ENCODE measurements at places on chromosomes 5 and 9.

DNA sequence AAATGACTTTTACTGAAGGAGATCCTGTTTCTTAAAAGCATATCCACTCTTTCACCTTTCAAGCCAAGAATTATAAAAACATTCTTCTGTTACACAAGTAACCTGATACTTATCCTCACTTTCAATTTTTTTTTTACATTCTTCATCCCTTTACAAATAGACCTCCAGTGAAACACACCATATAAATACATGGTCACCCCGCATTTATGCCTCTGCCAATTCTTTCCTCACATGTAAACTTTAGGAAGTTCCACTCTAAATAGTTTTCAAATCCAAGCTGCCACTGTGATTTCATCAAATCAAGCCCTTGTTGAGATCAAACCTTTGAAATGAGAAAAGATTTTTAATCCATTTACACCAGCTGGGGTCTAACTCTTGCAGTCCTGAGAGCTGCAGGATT lies 40.0 kb downstream of the GAS1 start:
- no peak for DNase-seq

- DNase-seq = peak; percentile 64
Measured at GRCh38 chr5:124932791-124933600, 186.6 kb upstream of the ZNF608 start.

DNA sequence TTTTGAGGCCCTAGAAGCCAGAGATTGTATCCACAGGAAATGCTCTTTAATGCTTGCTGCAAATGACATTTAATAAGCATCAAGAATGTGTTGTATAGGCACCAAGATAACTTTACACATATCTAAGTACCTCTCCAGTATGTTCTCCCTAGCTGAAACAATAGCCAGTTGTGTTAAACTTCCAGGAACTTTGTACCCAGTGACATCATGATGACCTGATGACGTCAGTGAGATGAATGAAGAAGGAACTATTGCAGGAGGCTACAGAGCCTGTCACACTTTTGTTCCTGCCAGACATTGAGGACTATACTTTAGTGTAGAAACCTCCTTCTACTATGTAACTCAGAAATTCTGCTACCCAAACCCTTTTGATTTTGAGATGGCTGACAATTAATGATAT lies 129.8 kb downstream of the CD180 start:
- DNase-seq = no peak

DNA sequence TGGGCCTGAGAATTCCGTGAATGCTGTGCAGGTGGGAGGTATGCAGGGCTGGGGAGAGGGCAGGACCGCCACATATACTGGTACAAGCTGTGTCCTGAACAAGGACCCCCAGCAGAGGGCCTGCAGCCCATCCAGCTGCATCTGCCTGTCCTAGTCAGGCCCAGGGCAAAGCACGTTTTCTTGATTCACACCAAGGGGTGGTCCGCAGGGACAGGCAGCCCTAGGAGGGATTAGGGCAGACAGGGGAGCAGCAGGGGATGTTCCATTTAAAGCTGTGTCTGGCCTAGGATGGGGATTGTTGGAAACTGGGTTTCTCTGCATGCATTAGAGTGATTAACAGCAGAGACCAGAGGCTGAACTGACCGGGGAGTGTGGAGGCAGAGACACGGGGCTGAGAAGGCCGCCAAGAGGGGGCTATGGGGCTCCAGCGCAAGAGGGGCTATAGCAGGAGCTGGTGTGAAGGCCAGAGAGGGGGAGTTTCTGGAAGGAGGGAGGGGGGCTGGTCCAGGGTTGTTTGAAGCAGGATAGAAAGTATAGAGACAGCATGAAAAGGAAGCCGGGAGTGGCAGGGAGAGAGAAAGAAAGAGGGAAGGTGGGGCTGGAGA lies 2.7 kb downstream of the GRM6 start:
- no peak for DNase-seq

GRCh38 chr9:134371731-134372130 lies 45.5 kb downstream of the RXRA start:
- peak; percentile 79 for DNase-seq

- no peak for DNase-seq
Measured at GRCh38 chr5:116905885-116906284, 331.3 kb upstream of the SEMA6A start.

- DNase-seq = no peak
Measured at GRCh38 chr5:111855356-111855755, 98.4 kb upstream of the NREP start.

DNA sequence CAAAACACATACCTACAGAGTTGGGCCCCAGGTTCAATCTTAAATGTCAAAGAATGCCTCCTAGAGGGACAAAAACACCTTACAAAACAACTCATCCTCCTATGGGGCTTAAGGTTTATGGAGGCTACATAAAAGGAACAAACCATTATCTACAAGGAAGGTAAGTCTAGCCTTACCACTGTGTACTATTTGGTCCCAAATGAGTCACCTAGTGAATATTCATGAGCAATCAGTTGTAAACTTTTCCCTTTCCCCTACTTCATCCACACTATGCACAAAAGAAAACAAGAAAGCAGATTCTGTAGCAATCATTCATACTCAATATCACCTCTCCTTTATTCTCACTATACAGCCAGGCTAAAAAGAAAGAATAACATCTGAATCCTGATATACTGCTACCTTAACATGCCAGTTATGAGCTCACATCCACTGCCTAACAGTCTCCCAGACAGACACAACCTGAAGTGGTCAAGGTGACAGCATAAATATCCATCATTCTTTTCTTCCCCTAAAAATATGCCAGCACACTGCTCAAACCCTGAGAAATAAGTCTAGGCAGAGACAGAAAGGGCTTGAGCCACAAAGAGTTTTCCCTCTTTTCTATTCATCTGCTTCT lies 6.2 kb downstream of the OXCT1 start:
- peak; percentile 45 for DNase-seq
